Stimulated activated CD8-positive, alpha-beta memory T cell treated with anti-CD3 and anti-CD28 coated beads, Interleukin-2, amount 100 ng/mL, for 1 hour (primary cell): ENCODE measurements at places on chromosomes 2 and 18.

DNA sequence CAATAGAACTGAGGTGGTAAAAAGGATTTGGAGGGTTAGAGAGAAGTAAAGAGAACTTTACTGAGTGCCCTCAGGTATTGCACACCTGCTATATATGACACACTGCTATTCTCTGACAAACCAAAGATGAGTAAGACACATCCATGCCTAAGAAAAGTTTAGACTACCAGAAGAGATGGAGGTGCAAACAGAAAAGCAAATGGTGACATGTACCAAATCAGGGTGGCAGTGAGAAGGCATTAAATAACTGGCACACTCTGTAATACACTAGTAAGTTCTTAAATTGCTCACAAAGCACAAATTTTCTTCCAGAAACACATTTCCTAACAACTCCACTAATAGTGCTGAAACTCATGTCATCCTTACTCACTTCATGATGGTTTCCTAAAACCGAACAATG is 88.6 kb downstream of the KCTD18 start:
- DNase-seq = no peak

DNA sequence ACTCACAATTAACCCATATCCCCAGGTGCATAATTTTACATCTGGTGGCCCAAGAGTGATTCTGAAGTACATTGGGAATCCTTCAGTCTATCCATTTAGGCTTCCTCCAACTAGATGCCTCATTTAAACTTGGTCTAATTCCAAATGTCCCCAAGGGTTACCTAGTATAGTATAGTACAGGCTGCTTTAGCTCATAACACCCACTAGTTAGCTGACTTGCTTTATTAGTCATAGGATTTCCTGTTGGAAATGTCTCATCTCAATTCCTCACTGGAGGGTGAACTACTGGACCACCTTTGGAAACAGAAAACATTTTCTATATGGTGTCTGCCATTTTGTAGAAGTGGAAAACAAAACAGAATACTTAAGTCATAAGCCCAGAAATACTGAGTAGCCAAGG is 202.5 kb upstream of the SESTD1 start:
- no peak for DNase-seq

DNA sequence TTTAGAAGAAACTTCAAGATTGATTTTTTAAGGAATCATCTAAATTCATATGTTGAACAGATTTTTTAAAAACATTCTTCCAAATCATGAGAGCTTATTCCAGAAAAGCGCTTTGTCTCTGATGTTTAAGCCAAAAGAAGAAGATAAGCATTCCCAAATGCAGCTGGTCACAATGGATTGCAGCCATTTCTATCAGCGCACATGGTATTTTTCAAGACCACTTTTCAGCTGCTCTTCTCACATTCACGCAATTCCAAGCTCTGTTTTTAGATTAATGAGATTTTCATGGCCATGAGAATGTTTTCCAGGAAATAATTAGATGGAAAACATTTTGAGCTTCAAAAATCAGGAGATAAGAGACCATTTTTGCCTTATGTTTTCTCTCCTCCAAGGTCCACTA is 8.7 kb downstream of the OSBPL1A start:
- no peak for DNase-seq

DNA sequence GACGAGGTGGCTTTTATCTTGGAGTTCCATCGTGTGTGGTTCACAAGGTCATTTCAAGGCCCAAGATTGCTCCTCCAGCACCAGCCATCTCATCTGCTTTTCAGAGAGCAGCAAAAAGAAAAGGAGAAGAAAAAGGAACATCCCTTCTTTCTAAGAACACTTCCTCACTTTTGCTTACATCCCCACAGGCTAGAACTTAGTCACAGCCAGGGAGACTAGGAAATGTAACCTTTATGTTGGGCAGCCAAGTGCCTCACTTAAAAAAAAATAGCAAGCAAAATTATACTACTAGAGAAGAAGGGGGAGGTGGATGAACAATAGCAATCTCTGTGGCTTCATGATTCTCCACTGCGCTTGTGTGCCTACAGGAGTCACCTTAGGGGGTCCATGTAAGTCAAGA is 141.8 kb downstream of the SMAD2 start:
- DNase-seq = no peak

DNA sequence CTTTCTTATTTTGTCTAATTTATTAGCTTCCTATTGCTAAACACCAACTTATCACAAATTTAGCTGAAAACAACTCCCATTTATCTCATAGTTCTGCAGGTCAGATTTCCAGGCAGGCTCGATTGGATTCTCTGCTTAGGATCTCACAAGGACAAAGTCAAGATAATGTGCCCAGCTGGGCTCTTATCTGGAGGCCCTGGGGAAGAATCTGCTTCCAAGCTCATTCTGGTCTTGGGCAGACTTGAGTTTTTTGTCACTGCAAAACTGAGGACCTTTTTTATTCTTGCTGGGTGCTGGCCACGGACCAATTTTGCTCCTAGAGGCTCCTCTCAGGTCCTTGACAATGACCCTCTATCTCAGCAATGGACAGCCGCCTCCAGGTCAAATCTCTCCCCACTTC is 215.5 kb downstream of the TRIB2 start:
- DNase-seq = no peak
